ENCODE measurements at places on chromosomes 11 and 22.

DNA sequence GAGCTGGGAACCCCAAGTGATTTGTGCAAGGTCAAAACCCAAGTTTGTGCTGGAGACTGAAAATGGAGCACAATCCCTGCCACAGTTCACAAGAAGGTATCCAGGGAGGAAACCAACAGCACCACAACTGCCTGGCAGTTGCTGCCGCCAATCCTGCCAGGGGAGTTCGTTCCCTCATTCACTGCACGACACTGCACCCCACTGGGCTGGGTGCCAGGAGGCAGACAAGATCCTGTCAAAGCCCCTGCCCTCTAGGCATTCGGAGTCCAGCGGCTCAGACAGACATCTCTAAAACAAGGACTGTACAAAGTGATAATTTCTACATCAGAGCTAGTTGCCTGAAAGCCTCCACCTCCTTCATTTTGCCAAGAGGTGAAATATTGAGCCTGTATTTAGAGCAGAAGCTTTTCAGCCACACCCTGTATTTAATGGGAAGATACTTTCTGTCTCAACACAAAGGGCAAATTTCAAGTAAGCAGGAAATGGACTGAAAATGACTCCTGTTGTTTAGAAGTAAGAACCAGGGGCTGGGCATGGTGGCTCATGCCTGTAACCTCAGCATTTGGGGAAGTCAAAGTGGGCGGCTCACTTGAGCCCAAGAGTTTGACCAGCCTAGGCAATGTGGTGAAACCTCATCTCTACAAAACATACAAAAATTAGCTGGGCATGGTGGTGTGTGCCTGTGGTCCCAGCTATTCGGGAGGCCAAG, 277.4 kb upstream of the NARS2 start:
- no peak for DNase-seq

- no peak for DNase-seq
These were observed 9.0 kb downstream of the TRIM44 start for GRCh38 chr11:35671396-35672127.

GRCh38 chr11:16737818-16738192, 642 bp upstream of the C11orf58 start:
- DNase-seq = no peak

DNA sequence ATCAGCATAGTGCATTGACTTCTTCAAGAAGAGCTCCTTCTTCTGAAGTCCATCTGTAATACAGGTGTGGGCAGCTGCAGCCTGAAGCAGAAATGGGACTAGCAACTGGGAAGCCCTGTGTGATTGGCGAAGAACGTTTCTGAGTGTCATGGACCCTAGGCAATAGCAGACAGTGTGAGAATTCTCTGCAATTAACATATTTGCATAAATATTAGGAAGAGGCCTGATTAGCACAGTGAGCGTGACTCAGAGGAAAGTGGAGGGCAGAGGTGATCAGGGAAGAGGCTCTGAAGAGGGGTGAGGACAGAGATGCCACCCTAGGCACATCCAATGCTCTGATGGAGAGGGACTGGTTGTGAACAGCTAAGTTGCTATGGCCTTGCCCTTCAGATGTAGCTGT, 171.2 kb upstream of the ZBED5 start:
- DNase-seq = no peak

DNA sequence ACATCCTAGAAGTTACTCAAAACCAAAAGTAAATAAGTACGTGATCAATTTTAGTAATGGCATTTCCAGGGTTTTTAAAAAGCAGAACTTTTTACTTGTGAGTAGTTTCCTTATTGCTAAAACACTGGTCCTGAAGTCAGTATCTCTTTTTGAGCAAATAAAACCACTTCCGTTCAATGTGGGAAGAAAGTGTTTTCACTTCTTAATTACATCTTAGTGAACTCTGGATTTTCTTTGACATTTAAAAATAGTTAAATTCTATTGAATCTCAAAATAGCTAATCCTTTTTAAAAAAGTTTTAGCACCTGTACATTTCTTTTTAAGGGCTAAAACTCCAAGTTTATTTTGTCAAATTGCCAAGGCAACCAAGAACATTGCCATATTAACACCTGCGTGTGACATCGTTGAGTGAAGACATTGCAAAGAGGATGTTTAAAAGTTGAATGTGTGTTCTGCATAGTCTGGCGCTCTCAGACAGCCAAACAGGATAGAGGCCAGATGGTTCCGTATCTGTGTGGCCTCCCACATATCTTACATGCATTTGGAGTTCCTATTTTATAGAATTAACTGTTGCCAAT, 17.2 kb upstream of the OR5B21 start:
- DNase-seq = no peak

- DNase-seq = no peak
These were observed 1.7 kb upstream of the SORL1 start for GRCh38 chr11:121450401-121450800.

- no peak for DNase-seq
These were observed 12.1 kb downstream of the DUSP18 start for GRCh38 chr22:30655532-30655931.

- DNase-seq = no peak
These were observed 63.8 kb upstream of the CHORDC1 start for GRCh38 chr11:90286640-90287039.

DNA sequence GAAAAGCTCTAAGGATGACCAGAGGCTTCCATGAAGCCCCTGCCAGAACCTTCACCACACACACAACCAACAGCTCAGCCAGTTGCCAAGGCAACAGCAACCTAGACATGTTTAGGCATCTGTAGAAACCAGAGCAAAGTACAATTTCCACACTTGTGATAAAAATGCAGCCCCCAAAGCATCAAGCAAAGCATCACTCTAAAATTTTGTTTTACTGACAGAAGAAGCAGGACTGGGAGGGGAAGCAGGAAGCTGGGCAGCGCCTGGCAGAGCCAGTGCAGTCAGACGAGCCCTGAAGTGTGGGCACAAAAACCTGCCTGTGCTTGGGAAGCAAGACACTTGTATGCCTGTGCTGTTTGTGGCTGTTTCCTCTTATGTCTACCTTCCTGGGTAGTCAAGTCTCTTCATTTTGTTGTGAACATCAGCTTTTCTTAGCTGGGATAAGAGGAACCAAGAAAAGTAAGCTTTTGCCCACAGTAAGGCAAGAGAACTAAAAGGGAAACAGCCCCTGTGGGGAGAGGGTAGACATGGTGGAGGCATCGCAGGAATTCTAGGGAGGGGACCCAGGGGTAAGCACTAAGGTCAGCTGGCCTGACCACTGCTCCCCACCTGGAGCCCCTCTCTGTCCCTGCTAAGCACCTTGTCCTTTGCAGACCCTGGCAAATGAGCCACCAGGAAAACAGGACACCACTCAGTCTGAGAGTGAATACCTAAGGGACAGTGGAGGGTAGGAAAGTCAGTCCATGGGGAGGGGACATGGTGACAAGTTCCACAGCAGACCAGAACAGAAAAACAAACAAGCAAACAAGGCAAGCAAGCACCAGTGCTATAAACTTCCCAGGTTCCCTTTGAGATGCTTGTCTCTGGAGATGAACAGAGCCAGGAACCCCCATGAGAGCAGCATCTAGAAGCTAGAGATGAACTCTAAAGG, 13.4 kb downstream of the PACSIN2 start:
- no peak for DNase-seq

DNA sequence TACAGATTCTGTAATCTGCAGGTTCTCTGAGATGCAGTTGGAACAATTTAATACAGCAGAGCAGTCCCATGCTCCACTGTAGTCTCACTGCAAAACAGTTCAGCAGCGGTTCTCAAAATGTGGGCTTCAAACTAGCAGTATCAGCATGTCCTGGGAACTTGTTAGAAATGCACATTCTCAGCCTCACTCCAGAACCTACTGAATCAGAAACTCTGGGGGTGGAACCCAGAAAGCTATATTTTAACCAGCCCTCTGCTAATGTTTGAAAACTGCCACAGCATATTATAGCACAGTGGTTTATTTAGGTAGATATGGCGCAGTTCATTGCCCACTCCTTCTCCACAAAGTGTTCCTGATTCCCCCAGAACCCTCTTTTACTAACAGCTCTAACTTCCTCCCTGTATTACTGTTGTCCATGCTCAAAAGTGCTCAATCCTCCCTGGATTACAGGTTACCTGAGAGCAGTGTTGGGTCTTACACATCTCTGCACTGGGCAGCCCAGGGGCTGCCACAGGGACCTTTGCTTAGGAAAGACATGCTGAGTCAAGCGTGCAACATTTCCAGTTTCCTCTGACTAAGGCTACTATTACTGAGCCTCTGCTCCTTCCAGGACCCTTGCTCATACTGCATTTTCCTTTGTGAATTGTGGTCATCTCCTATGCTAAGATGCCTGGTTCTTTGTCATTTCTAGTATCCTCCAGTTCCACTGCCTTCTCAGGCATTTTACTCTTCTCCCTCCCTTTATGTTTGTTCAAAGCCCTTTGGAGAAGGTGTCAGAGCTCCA, 7.7 kb upstream of the DGAT2 start:
- DNase-seq = no peak

DNA sequence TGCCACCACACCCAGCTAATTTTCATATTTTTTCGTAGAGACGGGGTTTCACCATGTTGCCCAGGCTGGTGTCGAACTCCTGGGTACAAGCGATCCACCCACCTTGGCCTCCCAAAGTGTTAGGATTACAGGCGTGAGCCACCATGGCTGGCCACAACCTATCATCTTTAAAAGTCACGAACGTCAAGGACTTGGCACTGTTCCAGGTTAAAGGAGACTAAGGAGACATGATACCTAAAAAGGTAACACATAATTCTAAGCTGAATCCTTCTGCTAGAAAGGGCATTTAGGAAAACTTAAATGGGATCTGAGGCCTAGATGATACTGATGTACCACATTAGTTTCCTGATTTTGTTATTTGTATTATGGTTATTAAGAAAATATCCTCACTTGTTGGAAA, 43.3 kb upstream of the SYT9 start:
- no peak for DNase-seq

DNA sequence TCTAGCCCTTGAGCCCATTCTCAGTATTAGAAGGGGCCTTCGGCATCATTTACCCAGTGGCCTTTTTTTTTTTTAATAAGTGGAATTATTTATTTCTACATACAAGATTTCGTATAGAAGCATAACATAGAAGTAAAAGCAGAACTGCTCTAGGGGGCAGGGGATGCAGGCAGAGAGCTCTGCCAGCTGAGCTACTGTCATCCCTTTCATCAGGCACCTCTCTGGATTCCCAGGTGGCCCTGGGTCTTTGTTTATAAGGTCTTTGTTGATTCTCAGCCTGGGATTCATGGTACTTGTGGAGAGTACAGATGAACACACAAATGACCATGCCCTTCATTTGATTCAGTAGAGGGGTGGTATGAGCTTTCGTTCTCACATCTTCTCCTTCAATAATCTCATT, 66.4 kb downstream of the GAB2 start:
- no peak for DNase-seq

DNA sequence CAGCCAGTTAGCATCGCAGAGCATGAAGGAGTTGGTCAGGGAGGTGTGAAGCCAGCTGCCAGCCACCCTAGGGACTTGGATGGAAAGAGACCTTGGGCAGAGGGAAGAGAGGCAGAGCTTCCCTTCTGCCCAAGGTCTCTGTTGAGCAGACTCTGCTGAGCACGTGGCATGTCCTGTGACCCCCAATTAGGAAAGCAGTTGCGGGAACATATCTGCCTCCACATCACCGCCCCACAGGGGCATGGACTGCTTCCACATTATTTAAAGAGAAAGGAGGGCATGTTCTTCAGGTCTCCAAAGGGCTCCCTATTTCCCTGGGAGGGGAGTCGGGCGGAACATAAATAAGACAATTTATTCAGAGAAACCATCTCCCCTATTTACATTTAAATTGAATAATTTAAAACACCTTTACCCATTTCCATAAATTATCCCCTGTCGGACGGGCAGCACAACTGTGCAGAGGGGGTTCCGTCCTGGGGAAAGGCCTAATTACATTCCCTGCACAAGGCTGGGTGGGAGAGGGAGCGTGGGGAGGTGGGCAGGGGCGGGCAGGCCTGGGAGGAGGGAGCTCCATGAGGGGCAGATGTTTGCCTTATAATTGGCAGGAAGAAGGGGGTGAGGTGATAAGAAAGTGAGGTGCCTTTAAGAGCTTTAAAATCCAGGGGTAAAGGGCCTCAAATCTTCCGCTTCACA, 88.8 kb upstream of the THY1 start:
- DNase-seq = no peak

- no peak for DNase-seq
These were observed 9.8 kb downstream of the SCN4B start for GRCh38 chr11:118142809-118143208.

DNA sequence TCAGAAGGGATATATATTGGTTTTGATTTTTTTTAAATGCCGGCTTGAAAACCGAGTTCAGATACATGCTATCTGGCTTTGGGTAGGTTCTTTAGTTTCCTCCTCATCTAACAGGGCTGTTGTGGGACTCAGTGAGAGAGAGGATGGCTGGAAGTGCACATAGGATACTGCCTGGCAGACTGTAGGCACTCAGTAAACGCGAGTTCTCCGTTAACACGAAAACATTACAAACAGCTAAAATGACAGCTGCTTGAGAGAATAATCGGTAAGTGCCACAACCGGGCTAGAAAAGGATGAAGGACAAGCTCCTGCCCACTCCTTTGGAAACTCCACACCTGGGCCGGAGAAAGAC, 369 bp downstream of the XRRA1 start:
- no peak for DNase-seq

DNA sequence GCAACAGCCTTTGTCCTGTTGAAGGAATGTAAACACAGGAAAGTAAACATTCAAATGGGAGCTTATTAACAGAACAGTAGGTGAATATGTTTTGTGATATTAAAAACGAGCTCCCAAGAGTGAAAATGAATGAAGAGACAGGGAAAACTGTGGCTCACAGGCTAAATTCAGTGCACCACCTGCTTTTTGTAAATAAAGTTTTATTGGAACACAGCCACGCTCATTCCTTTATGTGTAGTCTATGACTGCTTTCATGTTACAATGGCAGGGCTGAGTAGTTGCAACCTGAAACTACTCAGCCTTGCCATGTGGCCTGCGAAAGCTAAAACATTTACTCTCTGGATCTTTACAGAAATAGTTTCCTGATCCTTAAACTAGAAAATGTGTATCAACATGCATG, 136.9 kb downstream of the MYO18B start:
- DNase-seq = no peak

GRCh38 chr11:26254378-26254777, 77.6 kb upstream of the ANO3 start:
- no peak for DNase-seq

GRCh38 chr11:134890446-134890845, 478.4 kb upstream of the B3GAT1 start:
- DNase-seq = no peak

DNA sequence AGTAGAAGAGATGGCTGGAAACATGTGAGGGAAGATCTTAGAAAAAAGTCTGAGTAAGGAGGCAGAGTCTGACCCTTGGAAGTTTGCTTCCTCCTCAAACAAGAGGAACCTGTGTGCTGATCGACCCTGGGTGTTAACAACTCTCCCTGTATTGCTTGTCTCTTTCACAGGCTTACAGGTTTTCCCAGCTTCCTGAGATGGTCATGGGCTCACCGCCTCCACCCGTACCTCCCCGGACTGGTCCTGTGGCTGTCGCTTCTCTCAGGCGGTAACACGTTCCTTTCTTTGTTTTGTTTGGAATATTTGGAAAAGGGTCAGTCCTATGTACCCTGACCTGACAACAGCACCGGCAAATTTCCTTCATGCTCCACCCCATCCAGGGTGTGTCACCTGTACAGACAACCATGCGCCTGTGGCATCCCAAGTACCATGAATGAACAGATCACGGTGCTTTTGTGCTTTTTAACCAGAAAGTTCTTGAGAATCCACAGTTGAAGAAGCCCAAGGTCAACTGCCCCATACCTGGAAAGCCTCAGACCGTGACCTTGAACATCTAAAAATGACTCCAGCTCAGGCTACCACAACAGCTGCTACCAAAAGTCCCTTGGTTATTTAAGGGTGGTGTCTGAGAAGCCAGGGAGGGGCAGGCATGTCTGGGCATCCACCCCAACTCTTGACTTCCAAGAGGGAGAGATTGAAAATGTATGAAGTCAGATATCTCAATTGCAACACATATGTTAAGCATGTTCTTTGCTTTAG, 44.6 kb downstream of the C11orf91 start:
- DNase-seq = no peak
